Daoy (cell line): ENCODE measurements at places on chromosomes 1 and 21.

DNA sequence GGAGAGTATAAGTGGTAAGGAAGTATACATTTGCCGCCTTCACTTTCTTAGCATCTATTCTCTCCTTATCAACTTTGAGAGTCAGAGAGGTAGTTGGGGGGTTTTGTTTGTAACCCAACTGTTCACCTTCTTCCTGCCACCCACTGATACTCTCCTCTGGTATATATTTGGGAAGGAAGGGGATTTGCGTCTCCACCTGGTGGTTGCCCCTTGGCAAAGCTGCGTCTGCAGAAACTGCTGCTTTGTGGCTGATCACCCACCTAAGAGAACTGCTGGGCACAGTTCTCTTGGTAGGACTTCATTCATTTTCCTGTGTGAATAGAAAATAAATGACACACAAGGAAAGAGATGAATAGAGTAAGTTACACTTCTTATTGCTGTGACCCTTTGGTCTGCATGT, 87.0 kb downstream of the SYT14 start:
- peak; percentile 6 for DNase-seq

DNA sequence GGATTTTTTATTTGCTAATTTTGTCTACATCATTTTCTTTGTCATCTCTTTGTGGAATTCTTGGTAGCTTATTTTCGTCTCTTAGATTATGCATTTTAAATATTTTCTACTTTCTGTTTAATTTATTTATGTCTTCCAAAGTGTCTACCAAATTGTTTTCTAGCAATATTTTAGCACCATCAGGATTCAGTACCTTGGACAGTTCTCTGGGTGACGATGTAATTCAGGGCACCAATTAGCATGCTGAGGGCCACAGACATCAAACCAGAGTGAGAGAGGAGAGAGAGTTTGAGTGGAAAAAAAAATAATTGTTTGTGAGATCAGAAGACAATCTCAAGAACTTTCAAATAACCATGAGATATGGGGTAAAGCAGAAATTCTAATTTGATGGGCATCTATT, 169.8 kb upstream of the CXADR start:
- no peak for DNase-seq

DNA sequence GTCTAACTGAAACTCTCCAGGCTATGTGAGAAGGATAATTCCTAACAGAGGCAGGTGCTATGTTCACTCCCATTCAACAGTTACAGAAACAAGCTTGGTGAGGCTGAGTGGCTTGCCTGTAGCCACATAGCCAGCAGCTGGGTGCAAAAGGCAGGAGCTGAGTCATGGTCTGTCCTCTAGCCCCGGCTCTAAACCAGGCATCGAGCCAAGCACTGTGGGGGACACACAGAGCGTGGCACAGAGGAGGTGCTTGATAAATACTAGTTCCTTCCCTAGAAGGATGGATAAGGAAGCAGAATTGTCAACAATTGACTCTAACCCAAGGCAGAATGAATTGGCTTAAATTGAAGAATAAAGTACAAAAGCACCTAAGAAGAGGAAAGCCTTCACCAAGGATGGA, 10.4 kb upstream of the KCNA2 start:
- DNase-seq = peak; percentile 91

DNA sequence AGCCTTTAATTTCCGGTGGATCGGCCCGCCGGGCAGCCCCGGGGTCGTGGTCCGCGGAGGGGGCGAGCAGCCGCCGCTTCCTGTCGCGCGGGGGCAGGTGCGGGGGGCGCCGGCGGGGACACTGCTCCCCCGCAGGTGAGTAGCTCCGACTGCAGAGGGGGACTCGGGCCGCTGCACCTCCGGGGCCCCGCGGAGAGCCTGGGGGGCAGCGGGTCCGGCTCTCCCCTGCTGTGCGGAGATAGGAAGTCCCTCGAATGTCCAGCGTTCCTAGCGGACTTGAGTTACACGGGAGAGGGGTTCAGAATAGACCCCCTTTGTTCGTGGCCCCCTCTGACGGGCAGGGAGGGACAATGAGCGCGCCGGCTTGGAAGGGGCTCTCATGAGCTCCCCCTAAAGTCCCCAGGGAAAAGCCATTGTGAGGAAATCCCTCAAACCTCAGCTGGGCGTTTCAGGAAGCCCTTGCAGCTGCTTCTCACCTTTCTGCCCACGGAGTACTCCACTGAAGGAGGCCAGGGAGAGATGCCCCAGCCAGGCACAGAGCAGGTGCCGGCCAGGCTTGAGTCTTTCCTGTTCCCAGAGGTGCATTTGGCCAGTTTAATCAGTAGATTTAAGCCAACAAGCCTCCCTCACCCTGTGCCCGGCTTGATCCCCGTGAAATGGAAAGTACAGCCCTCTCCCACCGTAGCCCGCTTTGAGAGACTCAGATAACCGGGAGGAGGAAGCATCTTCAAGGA, 925 bp downstream of the PDE9A start:
- peak; percentile 56 for DNase-seq

- peak; percentile 91 for DNase-seq
Observed at GRCh38 chr1:115641762-115642167, at the start of gene VANGL1. Gene VANGL1, plus strand, starts transcription at chr1:115641970. Its CDS starts 9,444 bp downstream, at chr1:115651414.

DNA sequence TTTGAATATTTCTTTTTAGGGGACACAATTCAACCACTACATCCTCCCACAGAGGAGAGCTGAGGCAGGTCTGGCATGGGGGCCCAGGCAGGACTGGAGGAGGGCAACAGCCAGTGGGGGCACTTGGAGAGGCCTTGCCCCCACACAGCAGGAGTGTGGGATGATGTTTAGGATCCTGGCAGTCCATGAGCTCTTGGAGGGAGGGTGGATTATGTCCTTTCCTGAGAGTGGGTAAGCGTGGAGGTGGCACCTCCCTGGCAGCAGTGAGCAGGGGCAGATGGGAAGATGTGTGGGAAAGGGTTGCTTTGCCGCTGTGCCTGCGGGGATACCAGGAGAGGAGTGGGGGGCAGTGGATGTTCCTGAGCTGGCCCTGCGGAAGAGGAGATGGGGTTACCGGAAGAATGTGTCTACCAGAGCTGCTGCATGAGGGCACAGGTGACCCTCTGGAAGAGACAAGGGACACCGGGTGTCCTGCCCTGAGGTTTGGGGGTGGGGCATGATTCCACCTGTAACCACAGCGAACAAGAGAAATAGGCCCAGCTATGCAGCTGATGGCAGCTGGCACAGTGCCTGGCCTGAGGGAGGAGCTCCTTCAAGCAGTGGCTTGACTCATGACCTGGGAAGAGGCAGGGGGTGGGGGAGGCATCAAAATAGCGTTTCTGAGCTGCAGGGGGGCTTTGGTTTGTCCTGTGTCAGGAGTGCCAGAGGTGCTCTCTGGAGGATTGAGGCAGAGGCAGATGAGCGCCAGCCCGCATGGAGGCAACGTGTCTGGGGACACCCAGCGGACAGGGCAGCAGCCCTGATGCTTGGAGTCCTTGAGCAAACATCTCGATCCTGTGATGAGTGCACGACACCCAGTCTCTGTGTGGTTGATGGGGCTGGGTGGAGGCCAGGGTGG, 123.9 kb upstream of the TMPRSS2 start:
- peak; percentile 93 for DNase-seq

- DNase-seq = no peak
Observed at GRCh38 chr1:224727351-224728289, 111.5 kb downstream of the CNIH3 start.

- DNase-seq = no peak
Observed at GRCh38 chr1:41627491-41628280, 143.2 kb upstream of the EDN2 start.

DNA sequence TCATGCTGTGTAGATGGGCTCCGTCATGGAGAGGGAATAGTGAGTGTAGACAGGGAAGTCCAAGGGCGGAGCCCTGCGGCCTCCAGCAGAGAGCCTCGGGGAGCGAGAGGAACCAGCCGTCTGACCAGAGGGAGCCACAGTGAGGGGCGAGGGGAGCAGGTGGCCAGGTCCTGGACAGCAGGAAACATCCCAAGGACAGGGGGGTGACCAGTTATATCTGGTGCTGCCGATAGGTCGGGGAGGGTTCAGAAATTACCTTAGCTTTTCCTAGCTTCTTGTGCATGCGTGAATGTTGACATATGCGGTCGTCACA, 46.5 kb downstream of the TRAPPC10 start:
- DNase-seq = no peak
